Fibroblast of skin of abdomen (primary cell): ENCODE measurements at places on chromosomes 7 and 10.

GRCh38 chr7:83541187-83541960, 107.6 kb downstream of the SEMA3E start:
- DNase-seq: no peak

- DNase-seq: no peak
Observed at GRCh38 chr7:17530741-17531421, 232.4 kb downstream of the AHR start.

GRCh38 chr10:44511166-44511565, 126.3 kb upstream of the CXCL12 start:
- no peak for DNase-seq

DNA sequence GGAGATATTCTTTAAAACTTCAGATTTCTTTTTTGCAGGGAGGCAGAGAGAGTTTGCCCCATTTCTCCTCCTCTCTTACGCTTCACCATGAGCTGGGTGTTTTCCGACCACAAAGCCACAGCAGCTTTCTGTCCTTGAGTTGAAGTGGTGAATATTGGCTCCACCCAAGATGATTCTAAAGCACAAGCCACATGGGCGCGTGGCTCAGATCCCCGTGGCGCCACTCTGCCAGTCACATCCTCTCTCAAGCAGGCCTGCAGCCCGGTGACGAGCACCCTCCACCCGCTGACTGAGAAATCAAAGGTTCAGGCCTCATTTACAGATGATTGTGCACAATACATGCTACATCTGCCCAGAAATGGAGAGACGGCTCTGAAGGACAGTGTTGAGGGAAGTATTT, 27.6 kb upstream of the RNF32 start:
- DNase-seq: no peak

- no peak for DNase-seq
Observed at GRCh38 chr7:151240536-151240935, 8.0 kb downstream of the SMARCD3 start.

DNA sequence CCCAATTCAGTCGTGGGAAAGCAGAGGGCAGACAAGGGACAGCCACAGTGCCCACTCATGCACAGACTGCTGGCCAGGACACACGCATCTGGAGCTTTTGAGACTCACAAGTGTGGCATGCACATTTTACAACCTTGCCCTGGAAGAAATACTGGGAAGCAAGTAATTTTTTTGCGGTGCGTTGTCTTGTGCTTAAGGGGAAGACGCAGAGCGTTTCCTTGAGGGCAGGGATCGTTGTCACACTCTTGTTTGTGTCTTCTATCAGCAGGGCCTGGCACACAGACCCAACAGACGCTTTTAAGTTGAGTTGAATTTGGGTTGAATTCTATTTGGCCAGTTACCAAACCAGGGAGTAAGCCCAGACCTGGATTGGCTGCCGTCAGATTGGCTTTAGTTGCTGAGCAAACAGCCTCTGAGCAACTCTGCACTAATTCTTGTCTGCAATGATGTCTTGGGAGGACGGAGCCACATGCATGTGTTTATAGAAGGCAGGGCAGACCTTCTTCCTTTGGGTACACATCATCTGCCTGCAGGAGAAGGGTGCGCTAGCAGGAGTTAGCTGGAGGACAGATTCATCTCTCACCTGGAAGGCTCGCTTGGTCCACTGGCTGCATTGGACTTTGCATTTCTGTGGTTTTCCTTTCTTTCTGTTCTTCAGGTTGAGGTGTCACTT, 38.4 kb downstream of the IL2RA start:
- DNase-seq: no peak

DNA sequence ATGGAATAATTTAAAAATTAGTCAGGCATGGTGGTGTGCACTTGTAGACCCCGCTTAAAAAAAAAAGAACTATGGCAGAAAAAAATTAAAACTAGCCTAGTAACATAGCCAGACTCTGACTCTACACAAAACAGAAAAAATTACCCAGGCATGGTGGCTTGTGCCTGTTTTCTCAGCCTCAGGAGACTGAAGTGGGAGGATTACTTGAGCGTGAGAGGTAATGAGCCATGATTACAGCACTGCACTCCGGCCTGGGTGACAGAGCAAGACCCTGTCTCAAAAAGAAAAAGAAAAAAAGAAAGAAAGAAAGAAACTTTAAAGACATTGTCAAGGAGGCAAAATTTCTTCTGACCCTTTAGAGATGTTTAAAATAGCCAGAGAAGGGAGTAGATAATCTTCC, 109.0 kb upstream of the TMEM106B start:
- DNase-seq: no peak

GRCh38 chr10:13555884-13556510, 27.2 kb upstream of the BEND7 start:
- no peak for DNase-seq

DNA sequence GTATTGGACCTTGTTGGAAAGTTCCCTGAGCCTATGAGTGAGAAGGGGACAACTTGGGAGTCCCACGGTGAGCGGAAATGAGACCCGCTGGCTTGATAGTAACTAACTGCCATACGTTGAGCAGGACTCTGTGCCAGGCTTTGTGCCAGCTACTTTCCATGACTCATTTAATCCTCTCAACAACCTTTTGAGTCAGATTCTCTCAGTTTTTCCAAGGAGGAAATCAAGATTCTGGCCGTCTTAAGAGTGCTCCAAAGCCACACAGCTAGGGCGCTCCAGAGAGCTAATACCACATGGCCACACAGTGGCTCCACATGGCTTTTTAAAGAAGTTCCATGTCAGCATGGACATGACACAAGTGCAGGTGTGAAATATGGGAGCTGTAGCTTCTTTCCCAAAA, 55.7 kb downstream of the NOD1 start:
- peak; percentile 9 for DNase-seq
